ENCODE measurements at places on chromosomes 7 and 10.

DNA sequence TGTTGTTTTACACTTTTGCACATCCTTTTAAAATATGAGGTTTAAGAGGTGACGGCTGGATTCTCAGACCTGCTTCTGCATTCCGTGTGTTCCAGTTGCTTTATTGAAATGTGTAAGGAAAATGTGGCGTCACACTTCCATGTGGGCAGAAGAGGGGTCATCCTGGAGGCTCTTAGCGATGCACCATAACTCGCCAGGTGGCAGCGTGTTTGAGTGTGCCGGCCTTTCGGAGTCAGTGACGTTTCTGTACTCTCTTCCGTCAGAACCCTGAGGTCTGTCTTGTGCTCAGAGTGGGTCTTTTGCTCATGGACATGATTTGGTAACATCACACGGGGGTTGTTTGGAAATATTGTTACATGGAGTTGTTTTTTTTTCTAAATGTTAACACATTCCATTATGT, 9.1 kb downstream of the PPP2R2D start:
- DNase-seq, result no peak

DNA sequence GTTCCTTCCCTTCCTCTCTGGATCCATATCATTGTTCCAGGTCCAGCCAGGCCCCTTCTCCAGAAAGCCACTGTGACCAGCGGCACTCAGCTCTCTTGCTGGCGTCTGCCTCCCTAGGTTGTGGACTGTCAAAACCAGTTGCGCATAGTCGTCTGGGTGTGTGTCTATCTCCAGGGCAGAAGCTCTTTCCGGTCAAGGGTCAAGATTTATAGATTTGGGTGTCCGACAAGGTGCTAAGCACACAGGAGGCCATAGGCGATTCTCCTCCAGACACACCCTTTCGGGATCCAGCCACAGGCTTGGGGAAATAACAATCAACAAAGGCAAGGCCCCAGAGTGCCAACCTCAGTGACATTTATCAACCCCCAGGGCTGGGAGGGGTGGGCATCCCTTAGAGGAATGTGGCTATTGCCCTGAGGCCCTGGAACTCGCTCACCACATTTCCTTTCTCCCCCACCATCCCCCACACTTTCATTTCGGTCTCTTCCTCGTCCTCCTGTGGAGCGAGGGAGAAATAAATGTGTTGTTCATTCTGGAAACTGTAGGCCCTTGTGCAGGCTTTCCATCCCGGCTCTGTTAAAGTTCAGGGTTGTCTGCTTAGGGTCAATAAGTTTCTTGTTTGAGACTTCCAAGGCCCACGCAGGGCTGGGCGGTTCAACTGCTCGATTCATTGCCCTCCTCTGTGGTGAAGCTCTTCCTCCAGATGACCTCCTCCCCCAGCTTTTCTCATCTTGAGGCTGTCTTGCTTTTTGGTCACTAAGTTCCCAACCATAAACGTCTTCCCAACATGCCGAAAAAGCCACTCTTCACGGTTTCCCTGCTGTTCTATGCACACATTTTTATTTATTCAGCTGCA, 57.9 kb downstream of the AFAP1L2 start:
- DNase-seq, result no peak

DNA sequence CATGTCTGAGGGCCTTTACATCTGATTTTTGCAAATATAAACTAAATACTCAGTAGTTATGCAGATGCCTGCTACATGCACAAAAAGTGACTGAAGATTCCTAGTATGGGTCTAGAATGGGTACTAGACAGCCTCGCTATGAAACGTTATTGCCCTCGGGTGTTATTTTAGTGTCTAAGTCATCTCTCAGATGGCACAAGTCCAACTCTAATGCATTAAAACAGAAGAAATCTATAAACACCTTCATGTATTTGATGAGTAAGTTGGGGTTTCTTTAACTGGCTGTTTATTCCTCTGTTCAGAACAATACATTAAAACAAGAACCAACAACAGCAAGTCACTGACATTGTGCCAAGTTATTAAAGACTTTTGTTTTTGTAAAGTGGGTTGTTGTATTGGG, 41.6 kb downstream of the TEX36 start:
- DNase-seq, result no peak

DNA sequence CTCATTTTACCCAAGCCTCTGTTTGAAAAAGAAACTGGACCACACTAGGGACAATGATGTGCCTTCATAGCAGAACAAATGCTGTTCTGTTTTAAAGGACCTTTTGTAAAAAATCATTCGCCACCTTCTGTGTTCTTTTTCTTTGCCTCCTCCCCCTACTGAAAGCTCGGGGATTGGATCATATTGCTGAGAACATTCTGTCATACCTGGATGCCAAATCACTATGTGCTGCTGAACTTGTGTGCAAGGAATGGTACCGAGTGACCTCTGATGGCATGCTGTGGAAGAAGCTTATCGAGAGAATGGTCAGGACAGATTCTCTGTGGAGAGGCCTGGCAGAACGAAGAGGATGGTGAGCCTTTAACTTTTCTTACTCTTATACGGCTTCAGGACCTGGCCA, 62.2 kb downstream of the POLL start:
- DNase-seq, result no peak

GRCh38 chr7:94394437-94395140, at the start of gene COL1A2:
Gene COL1A2 (plus strand): TSS chr7:94394895. CDS start chr7:94395032, 137 bp downstream.
- DNase-seq, result peak; percentile 49

GRCh38 chr7:56105508-56105907, 768 bp downstream of the CHCHD2 start:
- DNase-seq, result no peak

GRCh38 chr7:14229047-14229446, 239.6 kb upstream of the ETV1 start:
- DNase-seq, result no peak

- no peak for DNase-seq
These were observed 14.5 kb upstream of the ZNF33B start for GRCh38 chr10:42652858-42653257.

GRCh38 chr10:102283488-102283887, 38.2 kb downstream of the GBF1 start:
- DNase-seq, result no peak

- DNase-seq, result no peak
These were observed 186.1 kb downstream of the ZNF365 start for GRCh38 chr10:62560201-62560819.

GRCh38 chr7:7505915-7506314, 29.8 kb downstream of the COL28A1 start:
- DNase-seq, result no peak

- DNase-seq, result no peak
These were observed 161.6 kb downstream of the NRCAM start for GRCh38 chr7:108294595-108294994.

GRCh38 chr10:77212632-77213031, 425.0 kb downstream of the KCNMA1 start:
- no peak for DNase-seq

- DNase-seq, result no peak
These were observed 8.6 kb downstream of the VWC2 start for GRCh38 chr7:49781996-49782395.

DNA sequence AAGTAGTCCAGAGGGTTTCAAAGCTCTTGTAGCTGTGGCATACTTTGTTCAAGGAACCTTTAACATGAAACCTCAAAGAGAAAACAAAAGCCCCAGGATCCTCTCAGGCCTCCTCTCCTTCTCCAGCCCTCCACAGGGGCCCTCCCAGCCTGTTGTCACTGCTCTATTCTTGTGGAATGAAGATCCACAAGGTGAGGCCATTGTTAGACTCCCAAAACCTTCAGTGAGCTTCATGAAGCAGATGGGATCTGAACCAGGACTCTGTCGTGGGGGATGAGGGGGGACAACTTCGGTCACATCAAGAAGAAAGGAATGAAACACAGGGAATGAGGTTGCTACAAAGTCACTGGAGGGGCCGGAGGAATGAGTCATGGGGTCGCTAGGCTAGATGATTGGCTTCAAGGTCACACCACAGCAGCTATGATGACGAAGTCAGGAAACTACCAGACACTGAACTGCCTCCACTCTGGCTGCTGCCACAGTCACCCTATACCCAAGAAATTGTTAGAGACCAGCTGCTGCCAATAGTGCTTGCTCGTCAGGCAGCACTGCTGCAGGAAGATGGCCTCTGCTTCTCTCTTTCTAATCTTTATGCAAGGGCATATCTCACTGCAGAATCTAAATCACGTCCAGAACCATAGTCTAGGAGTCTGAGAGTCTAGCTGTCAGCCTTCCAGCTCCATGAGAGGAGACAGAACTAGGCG, 208.8 kb downstream of the HIBADH start:
- DNase-seq, result no peak

DNA sequence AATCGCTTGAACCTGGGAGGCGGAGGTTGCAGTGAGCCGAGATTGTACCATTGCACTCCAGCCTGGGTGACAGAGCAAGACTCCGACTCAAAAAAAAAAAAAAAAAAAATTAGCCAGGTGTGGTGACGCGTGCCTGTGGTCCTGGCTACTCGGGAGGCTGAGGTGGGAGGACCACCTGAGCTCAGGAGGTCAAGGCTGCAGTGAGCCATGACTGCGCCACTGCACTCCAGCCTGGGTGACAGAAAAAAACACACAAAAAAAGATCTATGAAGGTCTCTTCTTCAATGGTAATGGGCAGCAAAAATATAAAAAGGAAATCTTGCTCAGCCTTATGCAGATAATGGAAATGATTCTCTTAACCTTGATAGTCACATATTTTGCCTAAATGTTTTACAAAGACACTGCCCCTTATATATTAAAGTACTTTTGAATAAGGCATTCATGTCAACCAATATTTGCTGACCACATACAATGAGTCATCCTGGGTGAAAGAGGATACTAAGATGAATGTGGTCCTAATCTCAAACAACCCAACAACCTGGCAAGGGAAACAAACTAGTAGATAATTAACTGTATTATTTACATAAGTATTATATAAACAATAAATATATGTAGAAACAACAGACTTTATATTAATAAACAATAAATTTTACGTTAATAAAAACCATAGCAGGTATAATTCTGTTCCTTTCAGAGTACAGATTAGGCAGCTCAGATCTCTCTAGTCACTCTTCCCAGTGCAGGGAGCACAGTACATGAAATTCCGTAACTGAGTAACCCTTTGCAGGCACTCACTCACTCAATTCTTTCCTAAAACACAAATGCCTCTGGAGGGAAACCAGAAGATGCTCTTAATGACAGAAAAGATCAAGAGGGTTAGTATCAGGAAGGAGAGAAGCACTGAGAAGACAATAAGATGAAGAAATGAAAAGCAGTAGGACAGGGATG, 8.1 kb downstream of the TOMM7 start:
- DNase-seq, result no peak

GRCh38 chr10:49379596-49380410, 16.1 kb downstream of the DRGX start:
- DNase-seq, result no peak

GRCh38 chr10:113666682-113667252, 2.9 kb upstream of the NRAP start:
- DNase-seq, result no peak

- DNase-seq, result peak; percentile 27
These were observed 9.5 kb downstream of the CPED1 start for GRCh38 chr7:120997882-120998474.

DNA sequence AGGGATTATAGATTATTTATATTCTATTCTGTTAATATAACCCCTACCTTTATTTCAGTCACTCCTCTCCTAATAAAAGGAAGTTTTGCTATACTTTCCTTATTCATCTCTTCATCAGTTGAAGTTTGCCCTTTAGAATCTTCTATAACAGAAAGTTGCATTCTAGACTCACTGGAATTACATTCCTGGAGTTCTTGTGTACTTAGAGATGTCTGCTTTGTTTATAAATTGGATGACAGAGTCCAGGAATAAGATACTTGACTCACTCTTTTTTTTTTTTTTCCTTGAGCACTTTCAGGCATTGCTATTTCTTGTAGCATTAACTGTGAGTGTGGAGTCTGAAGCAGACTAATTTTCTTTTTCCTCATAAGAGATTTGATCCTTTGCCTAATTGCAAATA, 640.8 kb downstream of the XPNPEP1 start:
- DNase-seq, result no peak

- no peak for DNase-seq
These were observed 7.7 kb downstream of the PON2 start for GRCh38 chr7:95427166-95427565.

DNA sequence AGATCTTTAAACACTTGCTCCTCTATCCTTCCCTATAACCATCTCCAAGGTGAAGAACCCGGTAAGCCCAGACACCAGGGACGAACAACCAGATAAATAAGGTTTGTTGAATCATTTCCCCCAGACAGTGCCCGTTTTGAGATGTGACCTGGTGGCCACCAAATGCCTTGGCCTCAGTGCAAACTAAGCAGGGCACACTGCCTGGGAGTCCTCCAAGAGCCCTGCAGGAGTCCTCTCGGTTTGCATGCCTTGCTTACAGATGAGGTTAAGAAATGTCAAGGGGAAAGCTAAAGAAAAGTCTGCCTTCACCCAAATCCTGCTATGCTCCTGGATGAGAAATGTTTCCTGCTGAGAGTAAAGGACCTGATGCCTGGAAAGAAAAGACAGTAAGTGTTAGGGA, 31.6 kb downstream of the SLIT1 start:
- no peak for DNase-seq

DNA sequence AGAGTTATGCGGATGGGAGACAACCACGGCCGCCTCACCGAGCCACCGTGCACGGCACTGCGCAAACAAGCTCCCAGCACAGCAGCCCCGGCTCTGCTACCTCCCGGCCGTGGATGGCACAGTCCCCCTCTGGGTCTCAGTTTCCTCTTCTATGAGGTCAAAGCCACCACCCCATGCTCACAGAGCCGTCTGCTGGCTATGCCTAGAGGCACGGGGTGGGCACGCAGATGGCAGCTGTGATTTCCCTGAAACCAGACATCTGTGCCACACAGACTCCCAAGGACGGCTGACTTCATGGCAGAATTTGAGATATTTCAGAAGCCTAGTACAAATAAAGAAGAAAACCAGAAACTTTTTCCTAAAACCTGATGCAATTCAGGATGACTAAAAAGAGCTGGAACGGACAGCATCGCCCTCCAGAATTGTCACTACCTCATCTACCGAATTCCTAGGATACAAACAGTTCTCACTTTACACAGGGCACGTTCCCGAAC, 73.2 kb downstream of the AMZ1 start:
- peak; percentile 24 for DNase-seq

DNA sequence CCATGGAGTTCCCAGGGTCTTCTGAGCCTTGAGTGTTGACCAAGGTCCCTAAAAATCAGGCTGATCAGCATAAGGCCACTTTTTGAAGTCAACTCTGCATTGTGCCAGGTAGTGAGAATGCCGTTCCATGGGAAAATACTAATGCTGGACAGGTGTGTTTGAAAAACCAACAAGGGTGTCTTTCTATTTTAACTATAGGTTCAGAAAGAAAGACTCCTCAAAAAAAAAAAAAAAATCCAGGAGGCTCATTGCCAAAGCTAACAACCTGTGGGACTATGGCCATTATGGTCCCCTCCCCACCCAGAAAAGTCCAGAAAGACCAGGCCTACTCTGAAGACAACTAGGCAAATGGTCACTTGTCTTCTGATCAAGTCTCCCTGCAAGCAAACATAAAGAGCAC, 44.4 kb downstream of the NRAP start:
- no peak for DNase-seq
